ENCODE measurements at places on chromosomes 2 and 18. TPM values are rescaled to one million over a fixed set of nuclear protein-coding genes. Genes with fewer than 3 reads are reported as not detected.

Gene SKOR2
- 0.18 TPM for total RNA-seq

Gene TAF1B
- total RNA-seq, result 31.9 TPM

Gene GAREM1
- total RNA-seq, result 5.2 TPM

Gene POLE4
- total RNA-seq, result 44.7 TPM

Gene KRTCAP3
- 57.3 TPM for total RNA-seq

Gene C2orf80
- not detected for total RNA-seq

Gene ACTG2
- 1.4 TPM for total RNA-seq

Gene AOX1
- 3.5 TPM for total RNA-seq

Gene MRPL44
- total RNA-seq, result 46.1 TPM

Gene EDAR
- total RNA-seq, result not detected

Gene GTF2A1L
- not detected for total RNA-seq

Gene AGXT
- total RNA-seq, result not detected

Gene MERTK
- total RNA-seq, result 4.8 TPM

Gene RAB27B
- total RNA-seq, result 0.24 TPM

Gene B3GNT2
- total RNA-seq, result 55.3 TPM

Gene GAREM2
- total RNA-seq, result 14.2 TPM

Gene SERPINB3
- 1.7 TPM for total RNA-seq

Gene STAT4
- total RNA-seq, result 0.33 TPM

Gene RALB
- 24.6 TPM for total RNA-seq

Gene TFCP2L1
- 1.9 TPM for total RNA-seq

Gene COL4A3
- 0.64 TPM for total RNA-seq

Gene NMUR1
- total RNA-seq, result 0.13 TPM

Gene ZNF396
- 1.2 TPM for total RNA-seq

Gene LDLRAD4
- 1.8 TPM for total RNA-seq

Gene FARP2
- total RNA-seq, result 33.9 TPM

Gene CHRNG
- total RNA-seq, result not detected

Gene SPDYA
- 0.52 TPM for total RNA-seq

Gene MC5R
- total RNA-seq, result not detected

Gene TRABD2A
- 1.7 TPM for total RNA-seq

Gene GCG
- not detected for total RNA-seq

Gene CHAC2
- total RNA-seq, result 10.7 TPM

Gene SLC19A3
- total RNA-seq, result 2.3 TPM

Gene COPS9
- 142 TPM for total RNA-seq

Gene PSME4
- total RNA-seq, result 77.3 TPM

All from H9 (cell line).